SK-N-MC (cell line): ENCODE measurements at places on chromosomes 2 and 18.

GRCh38 chr2:233566141-233566956 is at the start of gene USP40:
Gene USP40, minus strand, starts transcription at chr2:233566782. Its CDS starts 1,228 bp downstream, at chr2:233565554.
- peak; percentile 78 for DNase-seq

- DNase-seq, result no peak
Observed at GRCh38 chr18:3454365-3455089, 4.6 kb downstream of the TGIF1 start.

DNA sequence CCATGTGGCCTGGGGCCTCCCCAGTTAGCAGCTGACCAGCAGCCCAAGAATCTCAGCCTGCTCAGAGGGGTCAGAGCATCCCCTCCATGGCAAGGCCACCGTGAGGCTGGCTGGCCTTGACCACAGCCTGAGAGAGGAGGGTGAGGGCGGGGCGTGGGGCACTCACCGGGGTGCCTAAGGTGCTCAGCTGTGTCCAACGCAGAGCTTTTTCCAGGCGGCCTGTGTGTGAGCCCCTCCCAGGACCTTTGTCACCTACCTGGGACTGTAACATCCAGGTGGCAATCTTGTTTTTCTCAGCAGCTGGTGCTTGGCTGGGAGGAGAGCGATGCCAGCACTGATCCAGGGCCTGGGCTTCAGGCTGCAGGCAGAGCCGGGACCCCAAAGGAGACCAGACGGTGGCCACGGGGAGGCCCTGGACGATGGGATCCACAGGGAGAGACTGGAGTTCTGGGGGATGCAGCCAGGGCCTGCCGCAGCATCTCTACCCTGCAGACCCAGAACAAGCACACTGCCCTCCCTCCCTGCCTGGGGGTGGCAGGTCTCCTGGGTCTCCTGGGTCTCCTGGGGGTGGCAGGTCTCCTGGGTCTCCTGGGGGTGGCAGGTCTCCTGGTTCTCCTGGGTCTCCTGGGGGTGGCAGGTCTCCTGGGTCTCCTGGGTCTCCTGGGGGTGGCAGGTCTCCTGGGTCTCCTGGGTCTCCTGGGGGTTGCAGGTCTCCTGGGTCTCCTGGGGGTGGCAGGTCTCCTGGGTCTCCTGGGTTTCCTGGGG is 12.3 kb downstream of the SNED1 start:
- DNase-seq, result no peak

DNA sequence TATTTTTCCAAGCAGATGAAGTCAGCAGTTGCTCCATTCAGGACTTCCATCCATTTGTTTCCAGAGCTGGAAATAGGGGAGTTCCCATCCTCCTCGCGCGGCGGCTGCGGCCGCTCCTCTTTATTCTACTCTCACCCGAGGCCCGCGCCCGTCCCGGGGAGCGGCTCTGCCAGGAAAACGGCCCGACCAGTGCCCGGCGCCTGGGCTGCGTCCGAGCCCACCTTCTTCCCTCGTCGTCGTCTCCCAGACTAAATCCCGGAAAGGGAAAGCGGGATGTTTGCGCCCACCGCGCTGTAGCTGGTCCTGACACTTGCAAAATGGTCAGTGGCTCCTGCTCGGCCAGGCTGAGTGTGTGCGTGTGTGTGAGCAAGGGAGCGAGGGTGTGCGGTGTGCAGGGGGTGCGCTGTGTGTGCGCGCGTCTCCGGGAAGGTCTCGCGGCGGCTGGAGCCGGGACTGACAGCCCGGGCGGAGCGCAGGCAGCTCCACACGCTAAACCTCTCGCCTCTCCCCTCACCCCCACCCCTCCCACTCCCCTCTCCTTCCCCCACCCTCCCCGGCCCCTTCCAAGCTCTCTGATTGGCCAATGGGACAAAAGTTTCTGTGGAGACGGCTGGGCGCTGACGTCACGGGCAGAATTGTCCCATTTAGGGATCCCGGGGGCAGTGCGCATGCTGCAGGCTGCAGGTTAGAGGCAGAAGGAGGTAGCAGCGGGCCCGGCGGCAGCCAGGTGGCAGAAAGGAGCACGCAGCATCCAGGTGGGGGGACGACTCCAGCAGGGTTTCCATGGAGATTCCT is at the start of gene NOL4:
NOL4 (minus strand) TSS at position 491 of the 795 bp plus-strand sequence. CDS start 1,660 bp downstream, outside the sequence.
- no peak for DNase-seq

DNA sequence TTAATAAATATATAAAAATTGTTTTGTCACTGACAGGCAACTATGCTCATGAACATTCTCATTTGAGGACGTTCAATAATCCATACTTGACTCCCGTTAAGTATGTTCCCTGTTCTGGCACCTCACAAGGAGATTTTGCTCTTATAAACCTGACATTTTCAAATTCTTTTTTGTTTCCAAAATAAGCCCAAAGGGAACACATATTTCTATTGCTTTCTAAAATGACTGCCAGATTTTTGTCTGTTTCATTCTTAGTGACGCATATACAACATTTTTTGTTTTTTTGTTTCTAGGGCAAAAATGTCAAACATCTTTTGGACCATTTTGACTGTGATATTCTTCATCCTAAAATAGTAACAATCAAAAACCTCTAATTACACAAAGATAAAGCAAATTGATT is 50.5 kb downstream of the CYTIP start:
- no peak for DNase-seq

- DNase-seq, result no peak
Observed at GRCh38 chr18:75683426-75683825, 255.9 kb upstream of the SMIM21 start.

DNA sequence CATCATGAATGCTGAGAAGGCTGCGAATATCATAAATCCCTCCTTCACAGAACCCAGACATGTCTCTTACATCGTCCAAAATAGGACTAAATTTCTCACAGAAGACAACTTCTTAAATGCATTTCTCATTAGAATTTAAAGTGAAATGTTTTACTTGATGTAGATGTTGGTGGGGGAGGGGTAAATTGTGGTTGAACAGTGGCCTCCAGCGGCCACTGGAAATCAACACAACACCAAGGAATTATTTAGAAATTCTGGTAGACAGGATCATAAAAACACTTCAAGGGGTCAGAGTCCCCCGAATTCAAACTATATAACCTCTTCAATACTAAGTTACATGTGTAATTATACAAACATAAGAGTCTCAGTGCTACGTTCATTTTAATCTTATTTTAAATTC is 135.9 kb downstream of the ABCA12 start:
- DNase-seq, result no peak

GRCh38 chr18:49319590-49319989 is 140.9 kb downstream of the DYM start:
- no peak for DNase-seq

DNA sequence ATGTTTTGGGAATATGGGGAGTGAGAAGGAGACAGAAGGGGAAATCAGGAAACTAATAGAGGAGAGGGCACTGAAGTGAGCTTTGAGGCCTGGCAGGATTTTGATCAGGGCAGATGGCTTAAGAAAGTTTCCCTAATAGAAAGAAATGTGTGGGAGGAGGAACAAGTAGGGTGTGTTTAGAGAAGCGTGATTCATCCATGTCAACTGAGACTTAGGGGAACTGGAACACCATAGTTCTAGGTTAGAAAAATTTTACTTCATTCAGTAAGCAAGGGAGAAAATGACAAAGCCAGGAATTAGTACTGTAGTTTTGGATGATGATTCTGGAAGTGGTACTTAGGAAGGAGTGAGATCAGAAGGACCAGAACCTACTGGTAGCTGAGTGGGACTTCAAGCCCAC is 296.0 kb downstream of the PLCL1 start:
- DNase-seq, result no peak

DNA sequence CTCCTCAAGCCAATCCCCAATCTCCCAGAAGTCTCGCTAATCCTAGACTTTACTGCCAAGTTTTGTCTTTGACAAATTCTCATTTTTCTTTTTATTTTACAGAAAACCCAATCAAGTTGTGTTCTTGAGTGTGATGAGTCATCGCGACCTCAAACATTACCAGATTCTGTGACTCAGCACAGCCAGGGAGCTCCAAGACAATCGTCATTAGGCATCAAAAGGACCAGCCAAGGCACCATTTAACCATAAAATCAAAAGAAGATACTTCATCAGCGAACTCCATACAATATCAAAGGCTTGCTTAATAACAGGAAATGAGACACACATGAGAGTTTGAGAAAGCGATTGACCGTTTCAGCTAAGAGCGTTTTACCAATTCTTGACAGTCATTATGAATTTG is 146.2 kb upstream of the AGAP1 start:
- peak; percentile 26 for DNase-seq

DNA sequence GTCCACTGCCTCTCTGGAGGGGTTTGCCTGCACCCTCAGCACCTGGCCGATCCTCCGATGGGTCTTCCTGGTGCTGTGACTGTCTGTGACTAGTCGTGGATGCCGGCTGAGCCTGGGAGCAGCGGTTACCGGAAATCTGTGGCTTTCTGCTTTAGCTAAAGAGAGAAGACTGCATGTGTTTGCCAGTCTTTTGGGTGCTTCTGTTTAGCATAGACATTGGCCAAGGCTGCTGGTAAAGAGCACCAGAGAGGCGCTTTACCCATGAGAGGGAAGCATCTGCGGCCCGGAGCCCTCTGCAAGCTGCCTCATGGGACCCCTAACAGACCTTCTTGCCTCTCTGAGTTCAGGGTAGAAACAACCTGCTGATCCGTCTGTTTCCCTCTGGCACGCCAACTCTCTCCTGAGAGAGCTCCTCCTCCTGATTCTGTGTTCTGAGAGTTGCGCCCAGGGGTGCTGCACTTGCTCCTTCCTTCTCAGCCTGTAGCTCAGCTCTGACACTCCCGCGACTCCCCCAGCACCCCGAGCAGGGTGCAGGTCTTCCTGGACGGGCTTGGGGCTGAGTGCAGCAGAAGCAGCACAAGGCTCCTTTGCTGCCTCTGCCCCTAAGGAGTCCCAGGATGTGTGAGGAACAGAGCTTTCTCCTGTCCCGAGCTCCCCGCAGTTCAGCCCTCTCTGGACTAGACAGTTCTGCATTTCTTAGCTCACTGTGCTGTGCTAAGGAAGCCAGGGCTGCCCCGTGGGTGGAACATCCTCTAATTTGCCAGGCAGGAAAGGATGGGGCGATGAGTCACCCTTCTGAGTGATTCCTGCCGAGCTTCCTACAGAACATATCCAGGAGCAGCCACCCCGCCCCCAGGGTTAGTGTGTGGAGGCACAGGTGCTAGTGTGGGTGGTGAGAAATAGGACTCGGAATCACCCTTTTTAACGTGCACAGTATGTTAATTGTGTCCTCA is 203.2 kb downstream of the SH3RF3 start:
- no peak for DNase-seq

- no peak for DNase-seq
Observed at GRCh38 chr2:172248381-172248780, 145.7 kb upstream of the DLX2 start.

- DNase-seq, result no peak
Observed at GRCh38 chr18:56217406-56217805, 421.0 kb downstream of the TXNL1 start.

DNA sequence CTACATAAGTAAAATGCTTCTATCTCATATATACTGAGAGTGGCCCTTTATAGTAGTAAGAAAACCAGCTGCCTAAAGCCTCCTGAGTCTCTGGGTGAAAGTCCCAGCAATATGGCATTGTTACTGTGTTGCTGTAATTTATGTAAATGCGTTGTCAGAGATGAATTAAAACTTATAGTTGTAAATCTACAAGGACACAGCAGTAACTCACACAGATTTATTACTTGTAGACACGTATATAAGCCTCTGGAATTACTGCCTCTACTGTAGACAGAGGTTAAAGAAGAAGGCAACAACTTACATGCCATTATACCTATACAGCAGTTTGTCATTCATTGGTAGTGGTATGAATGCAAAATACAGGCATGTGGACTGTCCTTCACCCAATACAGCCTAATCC is 169.1 kb upstream of the BOD1L2 start:
- DNase-seq, result no peak

DNA sequence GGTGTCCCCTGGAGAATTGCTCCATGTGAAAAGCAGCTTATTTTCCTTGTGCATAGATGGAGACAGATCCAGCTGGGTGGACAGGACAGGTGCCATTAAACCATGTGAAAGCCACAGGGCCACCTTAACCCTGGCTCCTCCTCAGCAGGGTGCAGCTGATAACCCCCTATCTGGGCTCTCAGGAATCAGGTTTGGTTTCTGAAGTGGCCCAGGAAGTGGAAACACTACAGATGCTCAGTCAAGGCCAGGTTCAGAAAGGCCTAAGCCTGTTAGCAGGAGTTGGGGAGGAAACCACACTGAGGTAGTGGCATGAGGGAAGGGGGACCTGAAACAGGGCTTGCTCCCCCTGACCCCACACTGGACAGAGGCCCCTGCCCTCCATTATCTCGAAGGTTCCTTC is 217.0 kb downstream of the SPP2 start:
- no peak for DNase-seq

DNA sequence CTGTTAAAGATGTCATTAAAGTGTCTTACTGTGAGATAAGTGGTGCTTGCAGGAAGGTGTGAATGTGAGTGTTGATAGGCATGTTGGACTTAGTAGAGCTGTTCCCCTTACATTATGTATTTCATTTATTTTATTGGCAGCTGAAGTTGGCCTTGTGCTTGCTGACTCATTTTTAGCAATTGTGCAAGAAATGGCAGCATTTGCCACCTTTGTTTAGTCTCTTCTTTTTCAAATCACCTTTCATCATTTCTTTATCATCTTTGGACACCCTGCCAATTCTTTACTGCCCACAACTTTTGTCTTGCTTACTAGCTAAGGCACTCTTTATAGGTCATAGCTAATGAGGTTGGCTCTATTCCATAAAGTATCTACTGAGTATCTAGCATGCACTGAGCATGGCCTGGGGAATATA is 130.3 kb upstream of the LYPD6 start:
- DNase-seq, result no peak

GRCh38 chr2:224023188-224023587 is 15.9 kb downstream of the SERPINE2 start:
- no peak for DNase-seq

DNA sequence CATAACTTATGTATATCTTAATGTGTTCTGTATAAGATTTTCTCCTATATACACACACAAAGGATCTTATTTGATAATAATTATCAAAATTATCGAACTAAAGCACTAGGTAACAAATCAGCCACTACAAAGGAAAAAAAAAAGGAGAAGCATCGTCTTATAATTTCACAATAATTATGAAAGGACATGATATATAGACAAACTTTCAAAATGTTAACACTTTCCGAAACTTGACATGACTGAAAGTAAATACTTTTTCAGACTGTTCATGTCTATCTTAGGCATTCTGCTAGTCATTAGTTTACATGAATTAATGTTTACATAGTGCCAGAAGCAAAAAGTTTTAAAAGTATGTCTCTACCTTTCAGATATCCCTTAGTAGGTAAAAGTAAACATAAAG is 7.3 kb upstream of the NR4A2 start:
- DNase-seq, result no peak

- no peak for DNase-seq
Observed at GRCh38 chr2:241224851-241225438, 36.5 kb downstream of the ANO7 start.

GRCh38 chr2:28021898-28022297 is 131.4 kb downstream of the BABAM2 start:
- DNase-seq, result no peak

DNA sequence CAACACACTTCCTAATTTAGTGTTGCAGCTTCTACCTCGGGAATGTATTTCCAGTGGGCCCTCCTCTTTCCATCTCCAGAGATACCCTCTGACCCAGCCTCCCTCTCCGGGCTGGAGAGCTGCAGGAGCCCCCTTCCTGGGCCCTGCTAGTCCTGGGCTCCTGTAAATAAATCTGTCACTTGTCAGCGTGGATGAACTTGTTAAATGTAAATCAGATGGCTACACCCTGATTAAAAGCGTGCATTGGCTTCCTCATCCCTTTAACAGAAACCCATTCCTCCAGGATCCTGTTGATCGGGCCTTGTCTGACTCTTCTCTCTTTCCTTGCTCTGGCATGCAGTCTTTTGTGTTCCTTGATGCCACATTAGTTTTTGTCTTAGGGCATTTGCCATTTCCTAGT is 2.4 kb downstream of the ZNF236 start:
- DNase-seq, result no peak

- no peak for DNase-seq
Observed at GRCh38 chr2:166958986-166959481, 70.8 kb downstream of the XIRP2 start.
